ENCODE measurements at places on chromosomes 7 and 10.

DNA sequence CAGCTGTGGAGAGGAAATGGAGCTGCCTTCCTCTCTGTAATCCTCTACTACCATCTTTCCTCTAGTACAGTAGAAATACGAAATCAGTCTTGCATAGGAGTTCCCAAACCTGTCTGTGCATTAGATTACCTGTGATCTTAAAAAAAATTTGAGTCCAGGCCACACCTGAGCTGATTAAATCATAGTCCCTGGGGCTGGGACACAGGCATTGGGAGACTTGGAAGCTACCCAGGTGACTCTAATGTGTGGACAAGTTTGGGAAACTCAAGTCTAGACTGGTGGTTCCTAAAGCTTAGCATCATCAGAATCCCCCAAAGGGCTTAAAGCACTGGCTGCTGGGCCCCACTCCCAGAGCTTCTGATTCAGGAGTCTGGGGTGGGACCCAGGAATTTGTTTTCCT lies 152.7 kb upstream of the GLI3 start:
- no peak for DNase-seq

- no peak for DNase-seq
Measured at GRCh38 chr7:41706228-41706930, 3.5 kb upstream of the INHBA start.

DNA sequence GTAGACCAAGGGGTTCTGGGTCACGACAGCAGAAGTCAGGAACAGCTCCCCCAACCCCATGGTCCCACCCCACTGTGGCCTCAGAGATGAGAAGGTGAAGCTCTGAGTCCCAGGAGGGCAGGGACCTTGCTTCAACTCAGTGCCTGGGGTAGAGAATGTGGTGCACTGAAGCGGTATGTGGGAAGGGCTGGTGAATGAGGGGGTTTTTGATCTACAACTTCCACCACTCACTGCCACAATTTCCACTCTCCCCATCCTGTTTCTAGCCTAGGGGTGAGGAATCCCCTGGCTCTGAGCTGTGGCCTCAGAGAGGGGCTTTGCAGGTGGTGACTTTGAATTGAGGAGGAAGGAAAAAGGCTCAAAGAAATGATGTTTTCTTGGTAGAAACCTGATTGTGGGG lies 44.9 kb upstream of the TOMM7 start:
- DNase-seq, result no peak

GRCh38 chr7:144454-144826 lies 47.9 kb upstream of the FAM20C start:
- DNase-seq, result no peak

GRCh38 chr7:106313966-106314365 lies 29.2 kb upstream of the NAMPT start:
- no peak for DNase-seq

- peak; percentile 62 for DNase-seq
Measured at GRCh38 chr7:43164757-43165156, 52.3 kb downstream of the HECW1 start.

- DNase-seq, result no peak
Measured at GRCh38 chr10:114010316-114010715, 33.4 kb upstream of the ADRB1 start.

GRCh38 chr7:36986948-36987724 lies 262.8 kb upstream of the AOAH start:
- peak; percentile 54 for DNase-seq

DNA sequence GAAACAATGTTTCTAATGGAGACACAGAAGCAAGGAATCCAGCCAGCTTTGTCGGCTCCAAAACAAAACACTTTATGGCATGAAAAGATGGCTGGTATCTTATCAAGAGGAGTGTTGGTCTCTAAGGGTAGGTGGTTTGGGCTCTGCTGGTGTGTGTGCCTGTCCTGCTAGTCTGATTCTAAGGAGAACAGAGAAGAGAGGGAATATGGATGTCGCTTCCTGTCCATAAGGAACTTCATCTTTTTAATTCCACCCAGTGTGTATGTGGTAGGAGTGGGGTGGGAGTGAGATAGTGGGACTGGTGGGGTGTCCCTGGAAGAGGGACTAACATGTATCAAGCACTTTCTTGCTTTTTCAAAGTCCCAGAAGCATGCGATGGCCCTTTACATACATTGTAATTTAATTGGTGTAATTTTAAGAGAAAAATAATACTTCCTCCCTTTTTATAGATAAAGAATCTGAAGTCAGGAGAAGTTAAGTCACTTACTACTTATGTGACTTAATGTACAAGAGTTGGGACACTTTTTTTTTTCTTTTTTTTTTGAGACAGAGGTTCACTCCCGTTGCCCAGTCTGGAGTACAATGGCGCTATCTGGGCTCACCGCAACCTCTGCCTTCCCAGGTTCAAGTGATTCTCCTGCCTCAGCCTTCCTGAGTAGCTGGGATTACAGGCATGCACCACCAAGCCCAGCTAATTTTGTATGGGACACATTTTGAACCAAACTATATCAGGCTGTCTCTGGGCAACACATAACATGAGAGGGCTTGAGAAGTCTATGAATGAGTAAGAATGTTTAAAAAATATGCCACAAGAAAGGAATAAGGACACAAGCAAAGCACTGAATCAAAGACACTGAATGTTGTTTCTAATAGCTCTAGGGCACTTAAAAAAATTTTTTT lies 18.8 kb downstream of the NT5C3A start:
- no peak for DNase-seq

DNA sequence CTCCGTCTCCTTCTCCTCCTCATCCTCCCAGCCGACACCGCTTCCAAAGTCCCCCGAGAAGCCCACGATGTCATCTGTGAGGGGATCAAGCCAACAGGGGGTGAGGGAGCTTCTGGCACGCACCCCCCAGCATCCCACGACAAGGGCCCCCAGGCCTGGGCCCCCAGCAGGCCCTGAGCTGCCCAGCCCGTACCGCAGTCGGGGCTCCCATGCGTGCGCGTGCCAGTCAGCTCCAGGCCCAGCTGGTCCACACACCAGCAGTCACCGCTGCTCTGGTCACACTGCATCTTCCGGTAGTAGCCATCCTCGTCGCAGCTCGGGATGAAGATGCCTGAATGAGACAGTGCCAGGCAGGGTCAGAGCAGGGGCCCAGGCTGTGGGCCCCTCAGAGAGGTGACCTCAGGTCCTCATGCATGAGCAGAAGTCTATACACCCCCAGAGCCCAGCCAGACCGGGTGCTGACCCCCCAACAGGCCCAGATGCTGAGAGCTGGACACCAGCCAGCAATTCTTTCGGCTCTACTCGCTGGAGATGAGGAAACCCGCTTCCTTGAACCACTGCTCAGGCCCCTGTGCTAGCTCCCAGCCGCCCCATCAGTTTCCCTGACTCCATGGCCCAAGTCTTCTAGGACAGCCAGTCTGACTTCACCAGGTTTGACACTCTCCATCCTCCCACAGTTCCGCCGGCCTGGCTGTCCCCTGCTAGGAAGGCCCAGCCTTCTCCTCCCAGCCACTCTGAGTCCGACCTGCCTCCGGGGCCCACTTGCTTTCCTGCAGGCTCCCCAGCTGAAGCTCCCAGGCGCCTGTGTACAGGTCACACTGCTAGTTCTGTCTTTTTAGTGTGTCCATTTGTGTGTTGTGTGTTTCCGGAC lies 25.3 kb downstream of the SPOCK2 start:
- no peak for DNase-seq

DNA sequence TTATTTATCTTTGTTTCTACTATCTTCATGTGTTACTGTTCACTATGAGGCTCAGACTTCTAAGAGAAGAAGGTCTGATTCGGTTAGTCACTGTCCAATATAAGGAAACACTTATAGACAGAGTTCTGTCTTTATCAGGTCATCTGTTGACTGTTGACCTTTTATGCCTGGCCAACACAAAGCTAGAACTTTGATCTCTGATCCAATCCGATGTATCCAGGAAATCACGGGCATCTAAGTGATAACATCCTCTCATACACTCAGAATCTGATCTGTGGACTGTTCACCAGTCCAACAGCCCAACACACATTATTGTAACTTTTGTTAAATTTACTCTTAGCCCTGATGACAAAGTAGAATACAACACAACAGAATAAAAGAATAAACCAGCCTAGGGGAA lies 114.6 kb downstream of the SRI start:
- DNase-seq, result no peak

- no peak for DNase-seq
Measured at GRCh38 chr7:40922316-40922670, 780.6 kb downstream of the INHBA start.

- DNase-seq, result no peak
Measured at GRCh38 chr10:119494236-119495020, 48.1 kb downstream of the RGS10 start.

DNA sequence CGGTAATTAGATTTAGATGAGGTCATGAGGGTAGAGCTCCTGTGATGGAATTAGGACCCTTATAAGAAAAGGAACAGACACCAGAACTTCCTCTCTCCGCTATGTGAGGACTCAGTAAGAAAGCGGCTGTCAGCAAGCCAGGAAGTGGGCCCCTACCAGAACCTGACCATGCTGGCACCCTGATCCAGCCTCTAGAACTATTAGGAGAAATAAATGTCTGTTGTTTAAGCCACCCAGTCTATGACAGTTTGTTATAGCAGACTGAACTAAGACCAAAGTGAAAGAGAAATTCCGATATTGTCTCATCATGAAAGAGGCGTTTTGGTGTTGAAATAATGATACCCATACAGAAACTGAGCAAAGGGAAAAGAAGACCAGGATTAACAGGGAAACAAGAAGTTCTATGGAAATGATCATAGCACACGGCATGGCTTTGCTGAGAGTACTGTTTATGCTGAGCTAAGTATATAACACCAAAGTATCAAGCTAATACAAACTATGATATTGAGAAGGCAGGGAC lies 9.2 kb downstream of the CLEC2L start:
- no peak for DNase-seq

DNA sequence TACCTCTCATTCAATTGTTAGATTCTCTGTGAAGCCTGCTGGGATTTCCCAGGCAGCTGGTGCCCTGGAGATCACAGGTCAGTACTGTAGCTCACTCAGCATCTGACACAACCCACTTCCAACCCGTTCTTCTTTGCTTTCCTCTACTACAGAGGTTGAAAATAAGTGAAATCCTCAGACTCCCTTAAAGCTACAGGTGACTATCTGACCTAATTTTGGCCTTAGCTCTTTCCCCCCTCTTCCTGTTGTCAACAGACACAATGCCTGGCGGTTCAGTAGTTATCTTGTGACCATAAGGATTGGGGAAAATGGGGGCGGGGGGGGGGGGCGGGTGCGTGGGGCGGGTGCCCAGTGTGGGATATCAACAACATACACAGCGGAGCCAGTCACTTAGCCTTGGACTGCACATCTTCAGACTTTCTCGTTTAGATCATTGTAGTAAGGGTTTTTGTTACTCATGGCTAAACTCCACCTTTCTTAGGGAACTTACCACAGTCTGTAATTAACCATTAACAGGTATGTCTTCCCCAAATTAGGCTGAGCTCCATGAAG lies 37.8 kb downstream of the MTPN start:
- no peak for DNase-seq

- peak; percentile 25 for DNase-seq
Measured at GRCh38 chr7:116576350-116577319, 51.8 kb downstream of the CAV1 start.

DNA sequence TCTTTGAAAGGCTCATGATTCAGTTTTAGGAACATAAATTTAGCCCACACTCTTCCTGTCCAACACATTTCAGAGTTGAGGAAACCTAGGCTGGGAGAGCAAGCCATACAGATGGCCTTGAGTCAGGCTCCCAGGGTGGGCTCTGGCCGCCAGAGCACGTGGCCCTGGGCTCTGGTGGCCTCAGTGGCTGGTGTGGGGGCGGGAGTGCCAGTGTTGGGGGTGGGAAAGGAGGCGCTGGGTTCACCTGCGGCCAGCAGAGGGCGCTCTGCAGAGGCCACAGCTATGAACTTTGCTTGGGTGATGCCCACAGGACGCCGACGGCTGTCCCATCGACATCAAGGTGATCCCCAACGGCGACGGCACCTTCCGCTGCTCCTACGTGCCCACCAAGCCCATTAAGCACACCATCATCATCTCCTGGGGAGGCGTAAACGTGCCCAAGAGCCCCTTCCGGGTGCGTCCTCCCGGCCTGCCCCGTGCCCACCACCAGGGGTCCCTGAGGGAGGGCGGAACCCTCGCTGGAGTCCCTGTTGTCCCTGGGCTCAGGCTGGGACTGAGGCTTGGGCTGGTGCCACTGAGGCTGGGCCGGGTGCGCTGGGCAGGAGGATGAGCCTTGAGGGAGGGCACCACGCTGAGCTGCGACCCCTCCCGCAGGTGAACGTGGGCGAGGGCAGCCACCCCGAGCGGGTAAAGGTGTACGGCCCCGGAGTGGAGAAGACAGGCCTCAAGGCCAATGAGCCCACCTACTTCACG lies 11.9 kb downstream of the FLNC start:
- DNase-seq, result no peak

- DNase-seq, result no peak
Measured at GRCh38 chr10:49742683-49743463, 19.2 kb downstream of the OGDHL start.

- DNase-seq, result no peak
Measured at GRCh38 chr10:100901051-100901450, 11.7 kb upstream of the SLF2 start.

DNA sequence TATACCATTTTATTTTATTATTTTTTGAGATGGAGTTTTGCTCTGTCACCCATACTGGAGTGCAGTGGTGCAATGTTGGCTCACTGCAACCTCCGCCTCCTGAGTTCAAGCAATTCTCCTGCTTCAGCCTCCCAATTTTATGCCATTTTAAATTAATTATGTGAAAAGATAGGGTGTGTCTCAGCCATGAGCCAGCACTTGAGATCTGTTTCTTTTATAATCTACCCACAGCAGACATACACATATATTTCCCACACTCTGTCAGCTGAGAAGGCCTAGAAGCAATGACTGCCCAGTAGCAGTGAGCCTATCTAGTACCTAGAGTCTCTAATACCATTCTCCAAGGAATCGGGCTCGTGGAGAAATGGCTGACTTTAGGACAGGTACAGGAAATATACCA lies 70.5 kb downstream of the ADAM12 start:
- DNase-seq, result no peak

- DNase-seq, result no peak
Measured at GRCh38 chr10:71231206-71231605, 18.8 kb downstream of the UNC5B start.

DNA sequence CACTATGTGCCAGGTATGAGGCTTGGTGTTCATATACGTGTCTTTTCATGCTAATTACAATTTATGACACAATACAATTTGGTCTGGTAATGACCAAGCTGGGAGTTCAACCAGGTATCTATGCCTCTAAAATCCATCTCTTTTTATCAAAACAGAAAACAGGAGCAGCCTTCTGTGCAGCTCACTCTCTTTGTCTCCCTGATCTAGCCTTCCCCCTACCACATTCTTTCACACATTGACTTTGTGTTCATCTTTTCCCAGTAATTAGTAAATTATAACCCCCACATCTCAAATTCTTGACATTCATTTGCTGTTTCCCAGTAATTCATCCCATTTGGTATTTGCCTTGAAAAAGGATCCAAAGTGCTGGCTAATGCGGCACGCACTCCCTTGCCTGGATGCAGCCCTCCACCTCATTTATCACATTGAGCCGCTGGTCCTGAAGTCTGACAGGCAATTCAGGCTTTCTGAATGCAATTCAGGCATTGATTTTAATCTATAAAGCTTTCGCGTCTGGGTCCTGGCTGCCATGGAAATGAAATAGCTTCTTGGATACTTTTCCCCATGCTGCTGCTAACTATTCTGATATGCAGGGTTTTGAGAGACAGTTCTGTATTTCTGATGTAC lies 112.5 kb upstream of the ANKRD1 start:
- DNase-seq, result no peak

GRCh38 chr7:127891144-127891543 lies 140.1 kb downstream of the LRRC4 start:
- DNase-seq, result no peak
